ENCODE measurements at places on chromosomes 4 and X.

DNA sequence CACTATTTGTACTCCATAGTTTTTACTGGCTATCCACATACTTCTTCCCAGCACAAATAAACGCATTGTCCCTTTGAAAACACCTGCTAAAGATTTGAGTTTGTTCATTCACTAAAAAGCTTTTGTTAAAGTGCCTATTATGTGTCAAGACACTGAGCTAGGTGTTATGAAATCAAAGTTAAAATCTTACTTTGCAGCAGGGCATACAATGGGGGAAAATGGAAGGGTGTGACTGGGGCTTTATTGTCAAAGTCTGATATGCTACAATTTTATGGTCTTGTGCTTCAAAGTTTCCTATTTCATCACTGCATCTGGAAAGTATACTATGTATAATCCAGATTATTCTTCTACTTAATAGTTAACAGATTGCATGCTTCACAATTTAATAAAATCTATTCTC, 128.4 kb downstream of the PPP3CA start:
- no peak for DNase-seq

DNA sequence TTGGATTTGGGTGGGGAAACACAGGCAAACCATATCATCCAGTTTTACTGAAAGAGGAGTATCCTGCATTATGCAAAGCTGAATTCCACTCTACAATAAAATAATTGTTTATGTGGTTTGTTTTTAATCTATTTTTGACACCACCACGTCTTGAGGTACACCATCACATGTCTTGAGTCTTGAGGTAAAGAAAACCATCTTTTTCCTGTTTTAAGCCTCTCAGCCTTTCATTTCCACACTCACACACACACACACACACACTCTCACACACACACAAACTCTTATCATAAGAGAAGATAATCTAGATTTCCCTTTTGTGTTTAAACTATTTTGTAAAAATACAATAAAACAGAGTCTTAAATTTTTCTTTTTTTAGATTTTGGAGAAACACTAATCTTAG, 32.0 kb downstream of the SPIN3 start:
- DNase-seq: no peak

DNA sequence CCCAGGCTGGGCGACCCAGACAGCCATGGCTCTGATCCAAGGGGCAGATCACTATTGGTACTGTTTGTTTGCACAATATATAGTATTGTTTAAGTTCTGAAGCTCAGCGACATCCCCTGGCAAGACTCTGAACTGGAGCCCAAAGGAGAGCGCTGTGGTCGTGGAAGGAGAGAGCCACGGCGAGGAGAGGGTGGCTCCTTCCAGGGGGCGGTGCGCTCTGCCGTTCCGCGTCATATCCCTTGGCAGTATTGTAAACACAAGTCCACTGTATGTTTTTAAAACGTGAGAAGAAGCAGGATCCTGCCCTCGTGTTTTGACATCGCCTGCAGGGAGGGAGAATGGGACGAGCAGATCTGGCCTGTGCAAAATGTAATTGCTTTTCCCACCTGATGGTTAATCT, 185.5 kb downstream of the RAB28 start:
- no peak for DNase-seq

DNA sequence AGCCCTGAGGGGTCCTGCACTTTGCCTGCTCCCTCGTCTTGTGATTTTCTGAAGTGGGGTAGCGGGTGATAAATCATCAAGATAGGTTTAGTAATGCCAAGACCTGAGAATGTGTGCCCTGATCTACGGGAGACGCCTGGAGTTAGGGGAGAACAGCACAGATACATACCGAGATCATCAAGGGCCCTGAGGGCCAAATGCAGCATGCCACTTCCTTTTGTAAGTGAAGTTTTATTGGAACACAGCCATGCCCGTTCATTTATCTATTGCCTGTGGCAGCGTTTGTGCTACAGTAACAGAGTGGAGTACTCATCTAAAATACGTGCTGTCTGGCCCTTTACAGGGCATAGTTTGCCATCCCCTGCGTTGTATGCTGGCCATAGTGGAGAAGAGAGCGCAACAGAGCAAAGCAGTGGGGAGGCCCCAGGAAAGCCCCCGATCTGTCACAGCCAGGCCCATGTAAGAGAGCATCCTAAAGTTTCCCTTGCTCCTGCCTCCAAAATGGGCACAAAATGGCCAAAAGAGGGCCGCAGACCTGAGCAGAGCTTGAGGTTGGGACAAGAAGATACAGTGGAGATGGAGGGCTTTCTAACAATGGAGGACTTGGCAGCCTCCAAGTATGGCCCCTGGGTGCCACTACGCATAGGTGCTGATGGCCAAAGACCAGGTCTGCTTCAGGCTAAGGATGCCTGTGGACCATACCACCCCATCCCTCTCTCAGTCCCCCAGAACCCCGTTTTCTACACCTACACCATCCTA, 167.0 kb downstream of the SMIM20 start:
- no peak for DNase-seq

Data from Caki2 (cell line).